Activated T-cell treated with anti-CD3 and anti-CD28 coated beads, Interleukin-2, amount 50 U/mL, for 72 hours (primary cell): ENCODE measurements at places on chromosomes 7 and 10.

DNA sequence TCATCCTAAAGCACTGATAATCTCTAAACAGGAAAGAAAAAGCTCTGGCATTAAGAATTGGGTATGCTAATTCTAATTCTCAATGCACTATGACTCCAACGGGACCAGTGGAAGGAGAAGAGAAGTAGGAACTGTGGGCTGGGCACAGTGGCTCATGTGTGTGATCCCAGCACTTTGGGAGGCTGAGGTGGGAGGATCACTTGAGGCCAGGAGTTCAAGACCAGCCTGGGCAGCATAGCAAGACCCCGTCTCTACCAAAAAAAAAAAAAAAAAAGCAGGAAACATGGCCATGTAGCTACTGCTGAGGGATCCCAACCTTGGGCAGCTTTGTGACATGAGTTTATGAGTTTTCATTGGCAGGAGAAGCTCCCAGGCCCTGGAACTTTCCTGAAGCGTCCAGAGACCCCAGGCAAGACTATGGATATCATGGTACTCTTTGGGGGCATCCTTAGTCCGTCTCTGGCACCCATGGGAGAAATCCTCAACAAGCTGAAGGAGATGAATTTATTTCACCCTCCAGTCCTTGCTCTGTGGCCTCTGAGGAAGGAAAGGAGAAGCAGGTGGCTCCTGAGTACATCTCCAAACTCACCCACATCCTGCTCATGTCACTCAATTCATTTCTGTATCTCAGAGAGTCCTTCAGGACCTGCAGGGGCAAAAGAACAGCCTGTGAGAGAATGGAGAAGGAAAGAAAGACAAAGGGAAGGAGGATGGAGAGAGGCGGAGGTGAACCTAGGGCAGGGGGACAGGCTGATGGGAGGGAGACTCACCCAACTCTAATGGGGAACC lies 99.5 kb downstream of the SPDYE5 start:
- DNase-seq: no peak

- DNase-seq: no peak
Observed at GRCh38 chr10:36110097-36110496, 468.0 kb upstream of the FZD8 start.

- no peak for DNase-seq
Observed at GRCh38 chr10:124210263-124210662, 116.9 kb upstream of the CHST15 start.

DNA sequence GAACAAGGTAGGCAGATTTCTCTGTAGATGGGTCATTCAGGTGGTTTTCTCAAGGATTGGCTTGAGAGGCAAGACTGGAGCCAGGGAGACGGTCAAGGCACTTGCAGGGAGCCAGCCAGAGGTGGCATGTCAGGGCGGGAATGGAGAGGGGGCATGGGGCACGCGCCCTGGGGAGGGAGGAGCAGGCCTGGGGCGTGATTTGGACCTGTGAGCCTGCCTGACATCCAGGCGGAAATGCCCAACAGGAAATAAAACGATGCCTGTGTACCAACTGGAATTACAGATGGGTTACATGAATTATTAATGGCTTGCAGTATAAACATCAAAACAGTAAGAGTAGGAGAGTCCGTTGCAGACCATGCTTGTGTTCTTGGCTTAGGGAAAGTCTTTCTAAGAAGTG lies 8.6 kb upstream of the SUN1 start:
- DNase-seq: no peak

- no peak for DNase-seq
Observed at GRCh38 chr7:94206295-94206694, 188.4 kb upstream of the COL1A2 start.

DNA sequence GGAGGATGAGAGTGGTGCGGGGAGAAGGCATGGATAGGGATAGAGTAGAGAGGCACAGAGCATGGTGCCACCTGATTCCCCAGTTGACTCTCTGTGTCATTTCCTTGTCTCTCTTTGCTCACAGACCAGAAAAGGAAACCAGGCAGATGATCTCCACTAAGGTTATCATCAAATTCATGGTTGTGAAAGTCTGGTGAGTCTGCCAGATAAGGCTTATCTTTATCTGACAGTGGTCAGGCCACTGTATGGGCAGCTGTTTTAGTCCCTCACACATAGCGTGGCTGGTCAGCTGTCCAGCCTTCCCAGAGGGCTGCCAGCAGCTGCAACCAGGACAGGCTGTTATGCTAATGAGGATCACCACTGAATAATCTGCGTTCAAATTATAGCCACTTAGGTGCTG lies 99.0 kb downstream of the ADRA2A start:
- DNase-seq: no peak

GRCh38 chr7:159172400-159172799 lies 27.7 kb upstream of the VIPR2 start:
- DNase-seq: no peak

- DNase-seq: no peak
Observed at GRCh38 chr7:149735779-149736477, 37.5 kb downstream of the ZNF467 start.
